Activated naive CD4-positive, alpha-beta T cell treated with anti-CD3 and anti-CD28 coated beads for 36 hours (primary cell): ENCODE measurements at places on chromosomes 11 and 22. TPM values are rescaled to one million over a fixed set of nuclear protein-coding genes. Genes with fewer than 3 reads are reported as not detected.

The NELL1 gene
- not detected for total RNA-seq

The MMP12 gene
- not detected for total RNA-seq

The HIC2 gene
- total RNA-seq = 3.1 TPM

The CCDC81 gene
- total RNA-seq = 0.81 TPM

The TRPC6 gene
- total RNA-seq = not detected

The MUC5AC gene
- not detected for total RNA-seq

The GLB1L3 gene
- total RNA-seq = 11.8 TPM

The ACR gene
- total RNA-seq = not detected

GRCh38 chr11:109765709-109766311 is 327.4 kb upstream of the ZC3H12C start:
- DNase-seq = no peak

DNA sequence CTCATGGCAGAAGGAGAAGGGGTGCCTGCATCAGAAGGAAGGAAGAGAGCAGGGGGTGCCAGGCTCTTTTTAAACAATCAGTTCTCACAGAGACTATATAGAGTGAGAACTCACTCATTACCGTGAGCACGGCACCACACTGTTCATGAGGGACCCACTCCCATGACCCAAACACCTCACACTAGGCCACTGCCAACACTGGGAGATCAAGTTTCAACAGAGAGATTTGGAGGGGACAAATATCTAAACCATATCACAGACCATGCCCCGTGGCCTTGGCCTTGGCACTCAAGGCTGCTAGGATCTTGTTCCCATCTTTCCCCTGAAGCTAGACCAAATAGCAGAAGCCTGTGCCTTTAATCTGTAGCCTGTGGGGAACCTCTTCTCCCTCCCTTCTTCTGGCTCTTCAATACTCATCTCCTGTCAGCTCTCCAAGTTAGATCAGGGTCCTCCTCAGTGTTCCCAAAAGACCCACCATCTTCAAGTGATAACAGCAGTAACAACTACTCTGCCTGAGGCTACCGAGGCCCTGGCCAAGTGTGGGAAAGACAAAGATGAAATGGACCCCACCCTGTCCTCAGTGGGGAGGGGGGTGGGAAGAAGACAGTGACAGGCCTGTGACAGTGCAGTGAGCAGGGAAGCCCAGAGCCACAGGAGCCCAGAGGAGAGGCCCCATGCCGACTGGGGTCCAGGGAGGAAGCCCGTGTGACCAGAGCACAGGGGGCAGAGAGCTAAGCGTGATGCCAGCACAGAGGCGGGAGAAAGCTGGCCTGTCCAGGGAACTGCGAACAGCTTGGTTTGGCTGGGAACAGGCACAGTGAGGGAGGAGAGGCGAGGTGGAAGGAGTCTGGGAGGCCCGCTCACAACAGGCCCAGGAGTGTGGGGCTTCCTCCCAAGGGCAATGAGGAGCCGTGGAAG is 72.6 kb downstream of the MYO7A start:
- DNase-seq = no peak

DNA sequence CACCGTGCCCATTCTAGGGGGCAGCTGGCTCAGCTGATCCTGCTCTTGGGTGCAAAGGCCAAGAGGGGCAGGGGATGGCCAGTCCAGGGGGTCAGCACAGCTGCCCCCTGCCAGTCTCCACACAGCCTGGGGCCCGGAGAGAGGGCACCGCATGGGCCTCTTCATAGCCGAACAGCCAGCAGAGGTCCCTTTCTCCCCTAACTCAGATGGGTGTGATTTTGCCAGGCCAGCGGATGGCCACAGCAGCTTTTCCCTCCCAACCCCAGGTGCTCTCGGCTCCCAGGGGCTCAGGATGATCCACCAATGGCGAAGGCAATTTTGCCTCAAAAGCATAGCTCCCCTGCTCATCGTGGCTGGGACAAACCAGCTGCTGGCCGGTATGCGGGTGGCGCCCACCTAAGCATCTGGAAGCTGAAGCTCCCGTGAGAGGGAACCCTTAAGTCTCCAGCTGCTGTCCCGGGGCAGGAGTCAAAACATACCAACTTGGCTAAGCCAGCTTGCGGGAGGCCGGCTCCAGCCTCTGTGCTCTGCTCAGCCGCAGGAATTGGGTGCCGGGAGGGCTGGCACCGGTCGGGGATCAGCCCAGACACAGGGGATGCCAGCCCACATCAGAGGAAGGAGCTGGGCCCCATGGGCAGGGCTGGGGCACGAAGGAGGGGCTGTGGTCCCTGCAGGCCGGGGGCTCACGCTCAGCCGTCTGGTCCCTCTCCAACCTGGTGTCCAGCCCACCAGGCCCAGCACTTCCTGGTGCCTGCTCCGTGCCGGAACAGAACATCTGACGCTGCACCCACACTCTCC is 30.5 kb upstream of the GNB1L start:
- no peak for DNase-seq

DNA sequence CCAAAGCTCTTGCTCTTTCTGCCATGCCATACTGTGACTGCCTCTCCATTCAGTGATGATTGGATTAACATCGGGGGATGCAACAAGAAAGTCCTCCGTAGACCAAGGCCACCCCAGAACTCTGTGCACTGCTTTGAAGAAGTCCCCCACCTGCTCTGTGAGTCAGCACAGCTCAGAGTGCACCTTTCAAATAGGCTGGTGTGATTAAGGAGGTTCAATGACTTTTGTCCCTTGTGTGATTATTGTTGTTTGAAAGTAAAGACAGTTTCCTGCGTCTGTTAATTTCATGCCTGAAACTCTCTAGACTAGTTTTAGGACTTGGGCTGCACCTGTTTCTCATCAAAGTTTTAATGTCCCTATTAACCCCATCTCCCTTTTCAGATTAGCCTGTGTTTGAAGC is 33.0 kb upstream of the DBX1 start:
- no peak for DNase-seq

DNA sequence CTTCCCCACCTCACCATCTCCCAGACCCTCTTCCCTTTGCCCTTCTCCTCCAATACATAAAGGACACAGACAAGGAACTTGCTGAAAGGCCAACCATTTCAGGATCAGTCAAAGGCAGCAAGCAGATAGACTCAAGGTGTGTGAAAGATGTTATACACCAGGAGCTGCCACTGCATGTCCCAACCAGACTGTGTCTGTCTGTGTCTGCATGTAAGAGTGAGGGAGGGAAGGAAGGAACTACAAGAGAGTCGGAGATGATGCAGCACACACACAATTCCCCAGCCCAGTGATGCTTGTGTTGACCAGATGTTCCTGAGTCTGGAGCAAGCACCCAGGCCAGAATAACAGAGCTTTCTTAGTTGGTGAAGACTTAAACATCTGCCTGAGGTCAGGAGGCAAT is 58.2 kb downstream of the TIMP3 start:
- no peak for DNase-seq

GRCh38 chr11:60389279-60389910 is 6.9 kb upstream of the MS4A14 start:
- DNase-seq = no peak

GRCh38 chr11:107018902-107019493 is 722 bp upstream of the GUCY1A2 start:
- peak; percentile 14 for DNase-seq

- no peak for DNase-seq
Observed at GRCh38 chr11:73325036-73325981, 17.2 kb downstream of the ARHGEF17 start.

GRCh38 chr11:69076129-69076791 is 27.5 kb downstream of the TPCN2 start:
- no peak for DNase-seq

DNA sequence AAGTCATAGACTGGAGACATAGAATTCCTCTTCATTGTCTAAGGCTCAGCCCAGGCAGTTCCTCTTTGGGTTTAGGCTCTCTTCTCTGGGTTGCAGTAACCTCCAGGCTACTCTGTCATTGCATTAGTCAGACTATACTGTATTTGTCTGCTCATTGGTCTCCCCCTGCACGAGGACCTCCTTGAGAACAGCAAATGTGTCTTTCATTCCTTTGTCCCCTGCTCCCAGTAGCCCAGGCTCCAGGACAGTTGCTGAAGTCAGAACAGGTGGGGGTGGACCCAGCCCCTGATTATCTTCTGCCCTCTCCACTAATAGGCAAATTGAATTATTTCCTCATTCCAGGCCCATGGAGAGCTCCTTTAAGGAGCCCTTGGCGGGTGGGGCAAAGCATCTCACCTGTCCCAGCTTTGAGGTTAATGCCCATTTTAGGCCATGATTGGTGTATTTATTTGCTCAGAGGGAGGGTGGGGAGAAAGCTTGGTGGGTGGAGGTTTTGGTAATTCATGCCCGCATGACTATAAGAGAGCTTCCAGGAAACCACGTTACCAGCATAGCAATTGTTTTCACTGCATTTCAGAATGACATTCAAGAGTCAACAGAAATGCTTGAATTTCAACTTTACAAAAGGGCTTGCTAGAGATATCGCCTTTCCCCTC is 40.9 kb downstream of the NAV2 start:
- no peak for DNase-seq
